Spinal cord (tissue), 10 donors: ENCODE measurements at places on chromosomes 5 and 9. TPM values are rescaled to one million over a fixed set of nuclear protein-coding genes. Genes with fewer than 3 reads are reported as not detected.
A peak's percentile ranks its signal among the peaks of the same experiment; 100 is the strongest.

GRCh38 chr5:55231029-55231918, 2.1 kb downstream of the CCNO start:
- peak; percentile 53 for DNase-seq

DNA sequence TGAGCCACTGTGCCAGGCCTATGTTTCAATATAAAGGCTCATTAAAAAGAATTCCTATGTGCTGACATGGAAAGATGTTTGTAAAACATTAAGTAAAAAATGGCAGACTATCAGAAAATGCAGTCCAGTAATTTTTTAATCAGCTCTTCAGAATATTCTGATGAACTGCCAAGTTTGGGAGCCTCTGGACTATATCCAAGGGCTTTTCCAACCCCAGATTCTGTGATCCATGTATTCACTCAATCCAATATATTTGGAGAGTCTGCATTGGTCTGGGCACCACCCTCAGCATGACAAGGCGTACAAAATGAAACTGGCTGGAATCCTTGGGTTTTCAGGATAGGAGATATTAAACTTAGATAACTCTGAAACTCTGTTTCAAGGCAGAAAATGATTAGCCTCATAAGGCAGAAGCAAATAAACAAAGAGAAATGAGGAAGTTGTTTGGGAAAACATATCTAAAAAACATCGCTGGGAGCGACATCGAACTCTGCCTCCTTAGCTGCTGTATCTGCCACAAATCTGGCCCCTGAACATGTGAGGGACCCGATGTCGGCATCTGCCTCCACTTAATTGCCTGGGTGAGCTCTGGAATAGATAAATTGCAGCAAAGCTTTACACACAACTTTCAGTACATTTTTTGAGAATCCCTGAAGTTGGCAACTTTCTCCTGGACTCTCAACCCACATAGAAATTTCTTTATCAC, 14.4 kb downstream of the PDE6A start:
- no peak for DNase-seq

DNA sequence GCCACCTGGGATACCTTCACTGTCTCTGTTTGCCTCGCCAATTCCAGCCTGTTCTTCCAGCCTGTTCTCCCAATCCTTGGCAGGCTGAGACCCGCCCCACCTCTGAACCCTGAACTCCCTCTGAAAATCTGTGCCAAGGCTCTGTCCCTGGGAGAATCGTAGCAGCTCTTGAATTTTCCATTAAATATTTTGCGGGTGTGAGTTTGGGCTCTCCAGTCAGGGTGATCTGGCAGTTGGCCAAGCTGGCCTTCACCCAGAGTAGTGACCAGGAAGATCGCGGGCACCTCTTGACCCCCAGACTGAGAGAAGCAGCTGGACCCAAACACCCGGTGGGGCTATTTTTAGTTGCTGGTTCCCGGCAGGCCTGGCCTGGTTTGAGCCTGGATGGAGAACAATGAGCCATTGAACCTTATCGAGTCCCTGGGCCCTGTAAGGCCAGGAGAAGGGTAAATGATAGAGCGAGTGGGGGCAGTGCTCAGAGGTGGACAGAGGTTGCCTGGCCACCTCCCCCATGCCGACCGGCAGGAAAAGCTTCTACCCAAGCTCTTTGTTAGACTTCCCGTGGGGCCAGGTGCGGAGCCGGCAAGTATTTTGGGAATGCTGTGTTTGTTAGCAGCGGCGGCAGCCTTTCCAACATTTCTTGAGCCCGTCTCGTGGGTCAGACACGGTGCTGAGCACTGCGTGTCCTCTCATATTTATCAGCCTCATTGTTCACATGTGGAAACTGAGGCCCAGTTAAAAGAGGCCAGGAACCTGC, 146.2 kb downstream of the RGS3 start:
- DNase-seq = no peak

- DNase-seq = no peak
Measured at GRCh38 chr5:158869092-158869491, 230.6 kb downstream of the EBF1 start.

DNA sequence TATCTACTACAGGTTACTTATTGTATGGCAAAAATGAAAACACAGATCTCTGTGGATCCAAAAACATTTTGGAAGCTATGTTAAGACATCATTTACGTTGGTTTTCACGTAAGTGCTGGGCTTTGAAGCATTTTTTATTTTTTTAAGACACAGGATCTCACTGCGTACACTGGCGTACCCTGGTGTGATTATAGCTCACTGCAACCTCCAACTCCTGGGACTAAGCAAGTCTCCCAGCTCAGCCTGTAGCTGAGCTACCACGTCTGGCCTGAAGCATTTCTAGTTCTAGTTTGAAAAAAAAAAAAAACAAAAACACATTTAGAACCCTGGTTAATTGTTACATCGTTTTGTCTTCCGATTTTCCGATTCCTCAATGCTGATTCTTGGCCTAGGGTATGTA, 131.3 kb downstream of the AOPEP start:
- no peak for DNase-seq

DNA sequence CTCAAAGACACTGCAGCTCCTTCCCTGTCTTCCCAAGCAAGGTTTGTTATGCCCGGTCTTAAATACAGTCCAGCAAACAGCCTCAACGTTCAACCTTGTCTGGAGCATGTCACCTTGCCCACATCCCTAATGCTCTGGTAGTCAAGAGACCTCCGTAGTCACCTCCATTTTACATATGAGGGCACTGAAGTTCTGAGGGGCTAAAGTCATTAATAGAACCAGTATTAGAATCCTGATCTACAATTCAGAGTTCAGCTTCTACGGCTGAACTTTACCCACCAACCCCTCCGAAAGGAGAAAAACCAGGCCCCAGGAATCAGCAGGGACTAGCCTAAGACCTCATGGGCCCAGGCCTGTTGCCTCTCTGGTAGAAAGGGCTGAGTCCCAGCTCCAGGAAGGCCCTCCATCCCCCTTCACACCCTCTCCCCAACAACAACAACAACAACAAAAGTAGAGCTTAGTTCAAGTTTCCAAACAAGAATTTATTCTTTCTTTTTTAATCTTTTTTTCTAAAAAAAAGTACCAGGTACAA, 795 bp upstream of the STOML2 start:
- DNase-seq = no peak

DNA sequence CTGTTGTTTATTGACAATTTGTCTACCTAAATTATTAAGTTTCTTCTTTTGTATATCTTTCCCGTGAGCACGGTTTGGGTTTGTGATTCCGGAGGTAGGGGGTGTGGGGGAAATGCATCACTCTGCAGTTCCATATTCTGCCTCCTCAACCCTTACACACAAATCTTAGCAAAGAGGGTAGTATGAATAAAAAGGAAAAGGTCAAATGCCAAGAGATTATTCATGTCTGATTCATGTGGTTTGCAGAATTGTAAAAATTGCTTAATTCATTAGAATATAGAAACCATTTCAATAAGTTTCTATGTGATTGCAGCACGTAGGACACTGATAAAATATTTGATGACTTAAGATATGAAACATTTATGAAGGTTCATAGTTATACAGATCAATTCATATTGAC, 601.9 kb downstream of the SEMA5A start:
- DNase-seq = no peak

DNA sequence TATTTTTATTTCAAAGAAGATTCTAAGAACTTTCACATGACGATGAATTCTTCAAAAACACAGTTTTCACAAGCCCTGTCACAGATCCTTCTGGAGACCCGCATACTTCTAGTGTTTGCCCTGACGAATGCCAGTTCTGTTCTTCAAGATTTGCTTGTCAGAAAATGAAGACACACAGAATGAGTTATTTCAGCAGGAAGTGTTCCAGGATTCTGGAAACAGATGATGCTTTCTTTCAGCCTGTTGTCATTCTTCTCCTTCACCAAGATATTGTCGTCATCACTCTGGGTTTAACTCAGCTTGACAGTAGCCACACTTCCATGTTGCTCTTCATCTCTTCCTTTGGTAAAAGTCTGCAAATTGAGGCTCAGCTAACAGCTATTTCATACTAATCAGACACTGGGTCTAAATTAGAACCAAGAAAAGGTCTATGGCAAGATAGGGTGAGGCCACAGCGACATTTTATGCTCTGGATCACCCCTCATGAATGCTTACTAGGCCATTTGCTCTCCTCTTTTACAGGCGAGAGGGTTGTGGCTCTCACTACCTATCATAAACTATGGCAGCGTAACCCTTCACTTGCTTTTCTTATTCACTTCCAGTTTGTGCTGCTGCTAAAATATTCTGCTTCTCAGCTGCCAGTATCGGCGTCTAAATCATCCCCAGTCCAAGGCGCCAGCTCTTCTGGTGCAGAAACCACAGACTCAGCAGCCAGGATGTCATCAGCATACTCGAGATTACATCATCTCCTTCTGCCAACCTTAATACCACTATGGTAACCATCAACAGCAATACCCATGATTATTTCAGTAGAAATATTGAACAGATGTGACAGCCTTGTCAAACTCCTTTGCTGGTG, 159.6 kb upstream of the TBCA start:
- DNase-seq = peak; percentile 75

DNA sequence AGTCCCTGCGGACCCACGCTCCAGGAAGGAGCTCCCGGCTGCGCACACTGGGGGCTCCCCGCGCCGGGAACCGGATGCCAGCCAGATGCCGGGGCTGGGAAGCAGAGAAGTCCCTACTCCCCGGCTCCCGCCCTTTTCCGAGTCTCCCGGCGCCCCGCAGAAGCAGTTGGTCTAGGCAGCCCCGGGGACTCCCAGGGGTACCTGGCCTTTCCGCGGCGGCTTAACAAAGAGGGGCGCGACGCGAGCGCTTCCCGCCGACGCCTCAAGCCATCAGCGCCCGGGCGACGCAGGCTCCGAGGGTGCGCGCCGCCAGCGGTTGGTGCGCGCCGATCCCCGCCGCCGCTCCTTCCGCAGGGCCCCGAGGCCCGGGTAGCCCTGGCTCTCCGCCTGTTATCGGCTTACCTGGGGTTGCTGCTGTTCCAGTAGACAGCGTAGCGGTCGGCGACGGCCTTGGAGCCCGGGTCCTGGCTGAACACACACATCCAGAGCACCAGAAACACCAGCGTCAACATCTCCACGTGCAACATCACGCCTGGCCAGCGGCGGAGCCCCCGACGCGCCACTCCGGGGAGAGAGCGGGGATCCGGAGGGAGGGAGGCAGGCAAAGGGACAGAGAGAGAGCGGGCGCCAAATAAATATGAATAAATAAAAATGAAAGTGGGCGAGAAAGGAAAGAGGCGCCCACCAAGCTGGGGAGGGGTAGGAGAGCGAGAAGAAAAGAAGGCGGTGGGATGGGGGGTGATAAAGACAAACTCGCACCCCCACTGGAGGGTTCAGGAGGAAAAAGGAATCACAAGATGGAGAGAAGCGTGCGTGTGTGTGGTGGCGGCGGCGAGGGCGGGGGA, 428 bp downstream of the EFNA5 start:
- peak; percentile 18 for DNase-seq

The TMEM252 gene
- not detected for total RNA-seq

The FGF1 gene
- total RNA-seq = 57.7 TPM
